CD14-positive monocyte (primary cell): ENCODE measurements at places on chromosomes 16 and 17. TPM values are rescaled to one million over a fixed set of nuclear protein-coding genes. Genes with fewer than 3 reads are reported as not detected.

- no peak overlapping the region for H3K27ac ChIP-seq
- no peaks in the 10 kb centered on the region for H3K36me3 ChIP-seq
- no peak for DNase-seq
- no peak overlapping the region for H3K4me3 ChIP-seq
Measured at GRCh38 chr16:58850019-58850677, 116.0 kb upstream of the GOT2 start.

- no peak overlapping the region for H3K4me3 ChIP-seq
- peaks cover 28% of the 10 kb centered on the region for H3K36me3 ChIP-seq
- peaks cover 10% of the 10 kb centered on the region for H3K4me1 ChIP-seq
- no peak overlapping the region for H3K27ac ChIP-seq
- no peaks in the 10 kb centered on the region for H3K27me3 ChIP-seq
Measured at GRCh38 chr17:2181897-2182448, 121.6 kb downstream of the SMG6 start.

- H3K4me1 ChIP-seq: peaks cover 27% of the 10 kb centered on the region
- H3K4me3 ChIP-seq: no peak overlapping the region
- H3K27me3 ChIP-seq: no peaks in the 10 kb centered on the region
- no peak for DNase-seq
- no peak overlapping the region for H3K27ac ChIP-seq
Measured at GRCh38 chr17:62067165-62068145, 2.4 kb upstream of the MED13 start.

DNA sequence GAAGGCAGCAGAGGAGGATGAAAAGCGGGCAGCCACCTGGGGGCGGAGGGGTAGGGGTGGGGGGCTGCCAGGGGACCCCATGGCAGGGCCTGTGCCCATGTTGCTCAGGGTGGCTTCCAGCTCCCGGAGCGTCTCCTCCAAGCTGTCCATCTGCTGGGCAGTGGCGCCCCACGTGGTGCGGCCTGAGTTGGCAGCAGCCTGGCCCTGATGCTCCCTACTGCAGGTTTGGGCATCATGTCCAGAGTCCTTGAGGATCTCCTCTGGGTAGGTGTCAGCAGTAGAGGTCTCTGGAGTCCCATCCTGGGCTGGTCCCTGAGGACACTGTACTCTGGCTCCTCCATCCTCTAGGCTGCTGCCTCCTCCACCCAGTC is 60.9 kb downstream of the SRCIN1 start:
- H3K27me3 ChIP-seq: no peaks in the 10 kb centered on the region
- DNase-seq: no peak
- no peaks in the 10 kb centered on the region for H3K36me3 ChIP-seq
- no peak overlapping the region for H3K4me3 ChIP-seq

The OTOP3 gene
- not detected for polyA plus RNA-seq

The PMFBP1 gene
- 0.18 TPM for polyA plus RNA-seq

The SLC9A5 gene
- polyA plus RNA-seq: not detected

The GDPD3 gene
- polyA plus RNA-seq: 8.5 and 9.6 TPM in 2 replicates
